ENCODE measurements at places on chromosomes 3 and 15.

DNA sequence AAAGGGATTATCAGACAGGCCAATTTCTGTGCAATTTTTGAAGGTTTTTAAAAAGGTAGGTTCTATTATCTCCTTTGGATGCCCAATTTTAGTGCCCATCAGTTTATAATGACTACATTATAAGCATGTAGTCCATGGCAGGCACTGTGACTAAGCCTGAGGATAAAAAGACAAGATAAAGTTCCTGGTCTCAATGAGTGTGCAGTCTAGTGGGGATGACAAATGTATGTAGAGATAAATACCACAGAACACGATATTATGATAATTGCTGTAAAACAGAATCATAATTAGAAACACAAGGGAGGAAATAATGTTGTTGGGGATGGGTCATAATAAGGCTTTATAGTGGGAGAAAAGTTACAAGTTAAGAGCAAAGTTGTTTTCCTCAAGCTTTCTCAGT lies 163.1 kb downstream of the ZNF385D start:
- no peak for DNase-seq

DNA sequence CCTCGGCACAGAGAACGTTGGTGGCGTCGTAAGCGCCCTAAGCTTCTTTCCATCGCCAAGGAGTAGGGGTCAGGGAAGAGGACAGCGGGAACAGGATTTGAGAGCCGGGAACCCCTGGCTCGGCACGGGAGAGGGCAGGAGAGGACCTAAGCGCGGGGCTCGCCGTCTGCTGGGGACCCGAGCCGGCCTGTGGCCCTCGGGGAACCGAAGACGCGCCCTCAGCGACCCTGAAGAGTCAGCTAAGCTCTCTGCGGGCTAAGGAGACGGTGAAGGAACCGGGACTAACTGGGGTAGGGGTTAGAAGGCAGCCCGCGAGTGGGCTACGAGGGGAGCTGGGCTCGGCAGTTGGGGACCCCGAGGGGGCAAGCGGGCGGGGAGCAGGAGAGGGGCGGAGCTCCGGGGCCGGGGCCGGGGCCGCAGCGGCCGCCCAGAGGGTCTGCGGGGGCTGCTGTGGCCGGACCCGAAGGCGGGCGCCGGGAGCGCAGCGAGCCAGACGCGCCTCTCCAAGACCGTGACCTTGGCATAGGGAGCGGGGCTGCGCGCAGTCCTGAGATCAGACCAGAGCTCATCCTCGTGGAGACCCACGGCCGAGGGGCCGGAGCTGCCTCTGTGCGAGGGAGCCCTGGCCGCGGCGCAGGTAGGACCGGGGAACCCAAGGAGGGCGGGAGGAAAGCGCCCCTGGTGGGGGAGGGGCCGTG lies 574 bp downstream of the CASR start:
- no peak for DNase-seq

DNA sequence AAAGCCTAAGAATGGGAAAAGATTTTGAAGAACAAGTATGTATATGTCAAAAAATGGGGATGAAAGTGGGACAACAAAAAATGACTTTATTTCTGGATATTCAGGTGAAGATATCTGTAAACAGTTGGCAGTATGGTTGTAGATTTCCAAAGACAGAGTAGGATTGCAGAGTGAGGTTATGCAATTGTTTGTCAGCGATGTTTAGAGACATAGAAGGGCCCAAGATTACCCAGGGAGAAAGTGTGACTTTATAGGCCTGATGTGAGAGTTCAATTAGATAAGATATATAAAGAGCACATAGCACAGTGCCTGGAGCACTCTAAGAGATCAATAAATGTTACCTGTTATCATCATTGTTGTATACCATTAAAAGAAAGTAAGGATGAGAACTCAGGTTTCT lies 319.8 kb downstream of the DOCK3 start:
- DNase-seq = no peak

DNA sequence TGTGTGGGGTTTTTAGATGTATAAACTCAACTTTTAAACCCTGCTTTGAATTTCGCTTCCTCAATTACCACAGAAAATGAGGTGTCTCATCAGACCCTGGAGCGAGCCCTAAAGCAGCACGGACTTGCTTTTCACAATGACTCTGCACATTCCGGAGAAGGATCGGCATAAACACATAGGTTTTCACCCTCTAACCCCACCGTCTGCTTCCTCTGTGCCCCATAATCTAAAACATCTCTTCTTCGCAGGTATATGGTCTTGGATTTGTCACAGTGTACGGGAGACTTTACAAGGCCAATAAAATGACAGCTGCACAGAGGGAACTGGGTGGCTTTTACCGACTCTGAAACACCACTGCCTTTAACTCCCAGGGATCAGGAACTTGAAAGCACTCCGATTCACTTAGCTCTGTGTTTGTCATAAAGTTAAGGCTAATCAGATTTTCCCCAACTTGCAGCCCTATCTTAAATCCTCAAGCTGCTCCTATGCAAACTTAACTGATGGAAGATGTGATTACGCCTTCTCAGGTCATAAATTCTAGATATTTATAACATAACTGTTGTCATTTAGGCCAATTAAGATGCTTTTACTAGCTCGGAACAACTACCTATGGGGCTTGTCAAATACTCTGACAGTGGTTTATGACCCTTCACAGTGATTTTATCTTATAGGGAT lies 133.4 kb upstream of the WNT5A start:
- no peak for DNase-seq

GRCh38 chr3:192444096-192444790 lies 283.1 kb downstream of the FGF12 start:
- no peak for DNase-seq

GRCh38 chr3:98057631-98058030 lies 22.5 kb upstream of the GABRR3 start:
- DNase-seq = no peak

Data from SHP77 treated with DMSO at 0.1 percent for 48 hours (cell line).